ENCODE measurements at places on chromosomes 13 and 19.

GRCh38 chr13:33205224-33205623, 80.3 kb downstream of the STARD13 start:
- DNase-seq: no peak

- DNase-seq: no peak
These were observed 19.5 kb upstream of the TRPC4 start for GRCh38 chr13:37889102-37889501.

GRCh38 chr19:4186087-4186993, 3.9 kb downstream of the ANKRD24 start:
- DNase-seq: peak; percentile 92

DNA sequence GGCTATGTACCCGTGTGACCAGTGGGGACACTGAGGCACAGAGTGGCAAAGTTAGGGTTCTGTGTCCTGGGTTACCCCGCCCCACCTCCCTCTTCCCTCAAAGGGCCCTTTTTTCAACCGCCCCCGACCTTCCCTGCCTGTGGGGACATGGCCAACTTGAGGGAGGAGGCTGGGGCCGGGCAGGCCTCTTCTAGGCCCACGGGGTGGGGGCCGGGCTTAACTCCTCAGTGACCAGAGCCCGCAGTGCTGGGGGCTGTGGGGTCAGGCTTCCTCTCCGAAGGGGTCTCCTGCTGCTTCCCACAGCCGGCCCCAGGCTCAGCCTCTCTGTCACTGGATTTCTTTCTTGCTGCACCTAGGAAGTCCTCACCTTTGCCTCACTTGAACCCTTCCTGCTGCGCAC, 23.9 kb downstream of the PIAS4 start:
- no peak for DNase-seq

- DNase-seq: no peak
These were observed 2033.9 kb upstream of the PCDH20 start for GRCh38 chr13:63449550-63449949.

GRCh38 chr13:61247149-61247936, 168.3 kb downstream of the PCDH20 start:
- DNase-seq: no peak

DNA sequence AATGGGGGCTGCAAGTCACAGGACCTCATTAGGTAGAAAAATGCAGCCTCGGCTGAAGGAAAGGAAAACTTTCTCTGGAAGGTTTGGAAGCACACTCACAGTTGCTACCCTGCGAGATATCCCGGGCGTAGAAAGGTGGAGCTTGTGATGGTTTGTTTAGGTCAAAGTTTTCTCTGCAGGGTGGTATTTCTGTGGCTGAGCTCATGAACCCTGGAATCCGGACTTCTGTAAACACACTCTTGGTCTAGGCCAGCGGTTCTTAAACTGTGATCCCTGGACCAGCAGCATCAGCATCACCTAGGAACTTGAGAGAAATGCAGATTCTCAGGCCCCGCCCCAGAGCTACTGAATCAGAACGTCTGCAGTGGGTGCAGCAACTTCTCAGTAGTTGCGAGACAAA, 3.3 kb upstream of the SLC15A1 start:
- no peak for DNase-seq

DNA sequence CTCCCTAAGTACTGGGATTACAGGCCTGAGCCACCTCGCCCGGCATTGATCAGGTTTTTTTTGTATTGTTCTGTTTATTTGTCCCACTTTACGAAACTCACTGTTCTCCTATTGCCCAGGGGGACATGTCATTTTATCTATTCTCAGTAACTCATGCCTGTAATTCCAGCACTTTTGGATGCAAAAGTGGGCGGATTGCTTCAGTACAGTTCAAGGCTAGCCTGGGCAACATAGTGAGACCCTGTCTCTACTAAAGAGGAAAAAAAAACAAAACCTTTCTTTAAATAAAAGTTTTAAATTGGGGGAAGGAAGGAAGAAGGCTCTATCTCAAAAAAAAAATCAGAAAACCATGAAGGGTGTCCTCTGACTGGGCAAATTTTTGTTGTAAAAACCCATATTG, 2.7 kb upstream of the MPV17L2 start:
- DNase-seq: no peak

DNA sequence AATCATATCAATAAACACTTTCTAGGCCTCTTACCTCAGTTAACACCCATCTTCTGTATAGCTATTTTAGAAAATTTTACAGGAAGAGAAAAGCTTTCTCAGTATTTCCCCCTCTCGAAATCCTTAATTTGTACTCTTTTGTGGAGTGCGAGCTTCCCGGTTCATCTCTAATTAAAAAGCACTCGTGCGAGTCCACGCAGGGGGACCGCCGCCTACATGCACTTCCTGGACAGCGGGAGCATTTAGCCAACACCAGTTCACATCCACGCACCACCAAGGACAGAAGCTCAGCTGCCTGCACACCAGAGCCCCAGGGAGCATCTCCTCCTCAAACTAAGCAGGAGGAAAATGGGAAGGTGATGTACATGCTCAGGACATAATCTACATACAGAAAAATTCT, 60.0 kb downstream of the RASA3 start:
- DNase-seq: no peak

DNA sequence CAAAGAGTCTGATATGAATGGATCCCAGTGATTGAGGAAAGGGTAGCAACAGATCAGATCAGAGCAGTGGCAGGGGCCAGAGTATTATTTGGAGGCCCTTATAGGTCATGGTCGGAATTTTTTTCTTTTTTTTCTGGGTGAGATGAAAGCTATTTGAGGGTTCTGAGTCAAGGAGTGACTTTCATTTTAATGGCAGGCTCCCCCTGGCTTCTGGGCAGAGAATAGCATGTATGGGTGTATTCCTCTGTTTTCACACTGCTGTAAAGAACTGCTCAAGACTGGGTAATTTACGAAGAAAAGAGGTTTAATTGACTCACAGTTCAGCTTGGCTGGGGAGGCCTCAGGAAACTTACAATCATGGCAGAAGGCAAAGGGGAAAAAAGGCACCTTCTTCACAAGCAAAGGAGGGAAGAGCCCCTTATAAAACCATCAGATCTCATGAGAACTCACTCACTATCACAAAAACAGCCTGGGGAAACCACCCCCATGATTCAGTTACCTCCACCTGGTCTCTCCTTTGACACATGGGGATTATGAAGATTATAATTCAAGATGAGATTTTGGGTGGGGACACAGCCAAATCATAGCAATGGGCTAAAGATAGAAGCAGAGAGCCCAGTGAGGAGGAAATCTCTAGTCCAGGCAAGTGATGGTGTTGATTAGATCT, 3.0 kb upstream of the SLC6A16 start:
- peak; percentile 72 for DNase-seq

DNA sequence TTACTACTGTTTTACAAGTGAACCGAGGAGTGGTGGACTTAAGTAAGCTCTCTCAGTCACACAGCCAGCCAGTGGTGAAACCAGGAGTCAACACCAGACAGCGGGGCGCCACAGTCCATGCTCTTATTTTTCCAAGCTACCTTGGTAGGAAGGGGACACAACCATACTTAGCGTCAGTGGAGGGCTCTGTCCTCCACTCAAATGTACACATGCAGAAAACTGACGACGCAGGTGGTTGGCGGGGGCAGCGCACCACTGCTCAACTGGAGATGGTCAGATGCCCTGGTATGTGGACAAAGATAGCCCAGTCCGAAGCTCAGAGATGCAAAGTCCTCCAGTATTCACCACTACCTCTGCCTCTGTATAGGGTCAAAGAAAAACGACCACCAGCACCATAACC, 1.1 kb downstream of the ZNF667 start:
- no peak for DNase-seq

DNA sequence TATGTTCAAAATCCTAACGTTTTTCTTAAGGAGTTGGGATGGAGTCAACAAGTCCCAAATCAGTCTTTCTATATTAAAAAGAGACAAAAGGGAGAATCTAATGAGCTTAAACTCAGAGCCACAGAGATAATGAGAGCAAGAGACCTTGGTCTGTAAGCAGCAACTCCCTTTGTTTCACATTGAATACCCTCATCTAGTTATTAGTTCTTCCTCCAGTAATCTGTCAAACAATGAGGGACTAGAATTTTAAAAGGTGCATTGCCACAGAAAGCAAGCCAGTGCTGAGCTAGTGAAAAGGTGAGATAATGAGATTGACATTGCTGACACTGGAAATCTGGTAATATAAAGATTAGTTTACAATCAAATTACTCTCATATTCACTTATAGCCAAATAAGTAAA, 718.6 kb downstream of the DACH1 start:
- DNase-seq: no peak

DNA sequence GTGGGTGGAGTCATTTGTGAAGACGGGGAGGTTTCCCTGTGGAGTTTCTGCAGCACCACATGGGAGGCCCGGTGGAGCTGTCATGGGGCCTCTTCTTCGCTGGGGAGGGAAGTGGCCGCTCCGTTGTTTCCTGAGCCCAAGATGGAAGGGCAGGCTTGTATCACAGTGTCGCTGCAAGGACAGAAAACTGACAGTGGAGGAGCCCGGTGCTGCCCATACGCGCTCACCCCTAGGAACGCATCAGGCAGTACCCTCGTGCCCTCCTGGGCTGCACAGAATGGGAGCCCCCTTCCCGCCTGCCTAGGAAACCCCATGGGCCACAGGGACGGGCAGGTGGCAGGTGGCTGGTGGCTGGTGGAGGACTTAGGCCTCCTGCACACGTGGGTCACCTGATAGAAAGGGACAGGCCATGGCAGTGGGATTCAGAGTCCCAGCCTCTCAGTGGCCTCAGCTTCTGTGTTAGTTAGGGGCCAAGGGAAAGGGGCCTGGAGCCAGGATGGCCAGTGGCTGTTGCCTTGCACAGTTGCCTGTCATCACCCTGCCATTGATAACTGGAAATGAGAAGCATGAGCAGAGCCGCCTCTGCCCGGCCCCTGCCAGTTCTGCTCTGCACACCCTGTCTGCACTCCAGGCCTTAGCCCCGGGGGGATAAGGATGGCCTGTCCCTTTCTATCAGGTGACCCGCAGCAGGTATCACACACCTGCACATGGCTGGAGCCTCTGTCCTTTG, 7.6 kb downstream of the COL4A2 start:
- no peak for DNase-seq

GRCh38 chr19:6733338-6734095, 3.9 kb downstream of the GPR108 start:
- no peak for DNase-seq

GRCh38 chr19:18397242-18398202, at the start of gene LRRC25:
LRRC25 (minus strand) TSS chr19:18397622; CDS start chr19:18396963, 659 bp downstream.
- peak; percentile 80 for DNase-seq

GRCh38 chr13:76683168-76683567, 203.0 kb downstream of the KCTD12 start:
- DNase-seq: no peak

- DNase-seq: peak; percentile 60
These were observed 465.1 kb upstream of the PCDH20 start for GRCh38 chr13:61880578-61881283.

GRCh38 chr13:95039415-95039814, 261.8 kb downstream of the ABCC4 start:
- DNase-seq: no peak

DNA sequence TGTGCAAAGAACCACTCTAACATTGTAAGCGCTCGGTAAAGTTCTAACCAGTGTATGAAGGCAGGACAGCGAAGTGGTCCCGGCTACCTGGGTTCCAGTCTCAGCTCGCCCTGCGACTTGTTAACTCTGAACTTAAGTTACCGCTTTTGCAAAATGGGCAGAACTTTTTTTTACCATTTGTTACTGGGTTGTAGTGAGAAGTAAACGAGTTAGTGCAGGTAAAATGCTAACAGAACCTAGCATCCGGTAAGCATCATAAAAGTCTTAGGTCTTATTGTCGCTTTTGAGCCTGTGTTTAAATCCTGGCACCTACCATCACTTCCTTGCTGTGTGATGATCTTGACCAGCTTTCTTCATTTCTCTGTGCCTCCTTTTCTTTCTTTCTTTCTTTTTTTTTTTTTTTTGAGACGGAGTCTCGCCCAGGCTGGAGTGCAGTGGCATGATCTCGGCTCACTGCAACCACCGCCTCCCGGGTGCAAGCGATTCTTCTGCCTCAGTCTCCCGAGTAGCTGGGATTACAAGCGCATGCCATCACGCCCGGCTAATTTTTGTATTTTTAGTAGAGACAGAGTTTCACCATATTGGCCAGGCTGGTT, 734 bp upstream of the TRMT1 start:
- DNase-seq: no peak

DNA sequence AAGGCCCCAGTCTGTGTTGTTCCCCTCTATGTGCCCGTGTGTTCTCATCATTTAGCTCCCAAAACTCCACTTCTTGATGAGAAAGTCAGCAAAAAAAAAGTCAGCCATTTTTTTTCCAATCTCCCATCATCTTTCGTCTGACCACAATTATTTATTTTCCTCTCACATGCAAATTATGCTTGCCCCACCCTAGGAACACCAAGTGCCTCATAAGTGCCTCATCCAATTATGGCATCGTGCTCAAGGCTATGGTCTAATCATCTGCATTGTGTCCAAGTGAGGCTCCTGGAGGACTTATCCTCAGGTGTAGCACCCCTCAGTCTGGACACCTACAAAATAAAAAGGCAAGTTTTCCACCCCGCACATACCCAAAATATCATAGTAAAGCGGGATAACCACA, 20.8 kb upstream of the IPO5 start:
- no peak for DNase-seq

DNA sequence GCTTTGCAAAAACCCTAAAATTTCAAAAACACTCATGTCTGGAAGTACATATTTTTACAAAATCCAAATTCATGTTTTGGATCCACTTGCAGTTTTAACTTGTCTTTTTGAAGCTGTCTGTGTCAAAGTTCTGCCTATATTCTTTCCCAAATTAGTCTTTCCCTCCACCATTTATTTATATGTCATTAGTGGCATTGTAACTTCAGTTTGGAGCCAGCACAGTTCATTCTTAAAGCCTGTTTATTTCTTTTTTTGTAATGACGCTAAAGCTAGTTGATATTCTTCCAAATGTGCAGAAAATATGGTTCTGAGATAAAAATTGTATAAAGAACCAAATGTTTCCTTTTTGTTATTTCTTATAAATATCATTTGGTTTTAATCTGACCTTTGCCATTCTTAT, 2039.3 kb downstream of the OLFM4 start:
- no peak for DNase-seq

- peak; percentile 19 for DNase-seq
These were observed 64.2 kb upstream of the GTF2F2 start for GRCh38 chr13:45055902-45056648.

DNA sequence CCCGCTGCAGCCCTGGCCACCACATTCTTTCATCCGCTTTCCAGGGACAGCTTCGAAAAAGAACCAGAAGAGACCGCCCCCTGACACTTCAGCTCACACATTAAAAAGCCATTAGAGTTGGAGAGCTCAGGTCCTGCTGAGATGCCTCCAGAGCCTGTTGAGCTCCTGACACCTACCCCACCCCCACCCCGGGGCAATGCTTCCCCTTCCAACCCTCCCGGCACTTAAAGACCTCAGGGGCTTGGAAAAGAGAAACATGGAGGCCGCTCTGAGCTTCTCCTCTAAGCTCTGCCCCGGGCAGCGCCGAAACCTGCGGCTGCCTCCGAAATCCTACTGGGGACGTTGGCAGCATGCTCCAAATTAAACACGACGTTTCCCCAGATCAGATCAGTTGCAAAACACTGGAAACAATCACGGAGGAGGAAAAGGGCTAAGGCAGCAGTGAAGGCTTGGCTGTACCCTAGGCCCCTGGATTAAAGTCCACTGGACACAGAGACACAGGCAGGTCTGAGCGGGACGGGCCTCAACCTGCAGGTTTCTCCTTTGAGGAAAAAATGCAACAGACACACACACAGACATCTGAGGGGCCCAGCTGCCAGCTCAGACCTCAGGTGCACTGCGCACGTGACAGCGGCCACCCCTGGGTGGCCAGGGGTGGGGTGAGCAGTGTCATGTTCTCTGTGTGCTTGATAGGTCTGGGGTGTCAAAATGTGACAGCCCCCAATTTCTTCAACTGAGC, 9.6 kb downstream of the SH3GL1 start:
- DNase-seq: no peak

- peak; percentile 98 for DNase-seq
These were observed 607 bp upstream of the ZNF566 start for GRCh38 chr19:36489920-36490415.
